ENCODE measurements at places on chromosomes 6 and 20. TPM values are rescaled to one million over a fixed set of nuclear protein-coding genes. Genes with fewer than 3 reads are reported as not detected.

Gene GABRR1
- not detected for total RNA-seq

Gene TTK
- not detected for total RNA-seq

Gene CNKSR3
- 14.6 TPM for total RNA-seq

- H3K27me3 ChIP-seq = no peaks in the 10 kb centered on the region
- DNase-seq = no peak
- H3K4me1 ChIP-seq = no peaks in the 10 kb centered on the region
- no peak overlapping the region for H3K4me3 ChIP-seq
- H3K36me3 ChIP-seq = no peaks in the 10 kb centered on the region
Measured at GRCh38 chr20:62886709-62887058, 25.1 kb upstream of the TCFL5 start.

DNA sequence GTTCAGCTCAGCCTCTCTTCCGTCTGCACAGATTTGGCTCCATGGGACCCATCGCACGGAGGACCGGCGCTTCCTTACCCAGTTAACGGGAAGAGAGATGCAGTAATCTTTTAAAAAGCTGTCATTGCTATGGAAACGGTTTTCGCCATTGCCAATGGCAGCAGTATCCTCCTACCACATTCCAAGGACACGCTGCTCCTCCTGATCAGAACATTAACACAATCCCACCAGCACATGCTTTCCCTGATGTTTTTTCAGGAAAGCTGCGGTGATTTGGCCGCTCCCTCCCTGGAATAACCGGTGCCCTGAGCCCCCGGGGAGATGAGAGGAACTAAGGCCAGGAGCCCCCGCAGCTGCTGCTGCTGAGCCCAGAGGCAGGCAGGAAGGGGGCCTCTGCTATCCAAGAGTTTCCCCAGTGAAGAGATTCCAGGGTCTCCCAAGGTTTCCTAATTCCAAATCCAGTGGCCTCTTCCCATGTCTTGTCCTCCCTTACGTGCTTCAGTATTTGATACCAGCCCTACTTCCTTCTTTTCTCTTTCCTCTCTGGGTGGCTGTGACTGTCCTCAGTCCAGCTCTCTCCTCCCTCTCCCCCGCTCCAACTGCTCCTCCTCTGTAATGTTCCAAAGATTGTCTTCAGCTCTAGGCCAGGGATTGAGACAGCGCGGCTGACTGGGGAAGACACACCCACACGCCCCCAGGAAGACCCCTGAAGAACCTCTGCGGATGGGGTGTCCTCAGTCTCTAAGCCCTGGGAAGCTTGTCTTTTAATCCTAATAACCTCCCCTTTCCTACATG is 2.6 kb downstream of the BNIP5 start:
- no peaks in the 10 kb centered on the region for H3K27me3 ChIP-seq
- peak overlapping the region; percentile 21 for H3K27ac ChIP-seq
- H3K4me1 ChIP-seq = peaks cover 7% of the 10 kb centered on the region
- H3K4me3 ChIP-seq = no peak overlapping the region
- no peaks in the 10 kb centered on the region for H3K36me3 ChIP-seq
- peak; percentile 48 for DNase-seq

- H3K4me1 ChIP-seq = no peaks in the 10 kb centered on the region
- H3K36me3 ChIP-seq = no peaks in the 10 kb centered on the region
- H3K4me3 ChIP-seq = no peak overlapping the region
- no peak overlapping the region for H3K27ac ChIP-seq
- no peak for DNase-seq
Measured at GRCh38 chr20:3121271-3121911, 36.9 kb upstream of the AVP start.

DNA sequence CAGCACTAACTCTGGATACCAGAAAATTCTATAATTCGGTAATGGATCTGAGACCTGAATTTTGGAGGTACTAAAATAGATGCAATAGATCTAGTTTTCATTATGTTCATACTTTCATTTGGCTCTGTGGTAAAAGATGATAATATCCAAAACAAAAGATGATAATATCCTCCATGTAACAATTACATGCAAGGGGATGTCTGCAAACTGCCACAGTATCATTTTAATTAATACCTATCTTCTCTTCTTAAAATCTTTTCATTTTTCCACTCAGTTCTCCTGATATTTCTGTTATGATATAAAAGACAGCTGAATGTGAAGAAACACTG is 15.6 kb downstream of the BTN2A1 start:
- peak overlapping the region; percentile 37 for H3K4me3 ChIP-seq
- H3K36me3 ChIP-seq = no peaks in the 10 kb centered on the region
- no peak for DNase-seq
- no peaks in the 10 kb centered on the region for H3K27me3 ChIP-seq
- peaks cover 2% of the 10 kb centered on the region for H3K4me1 ChIP-seq
- H3K27ac ChIP-seq = peak overlapping the region; percentile 79

DNA sequence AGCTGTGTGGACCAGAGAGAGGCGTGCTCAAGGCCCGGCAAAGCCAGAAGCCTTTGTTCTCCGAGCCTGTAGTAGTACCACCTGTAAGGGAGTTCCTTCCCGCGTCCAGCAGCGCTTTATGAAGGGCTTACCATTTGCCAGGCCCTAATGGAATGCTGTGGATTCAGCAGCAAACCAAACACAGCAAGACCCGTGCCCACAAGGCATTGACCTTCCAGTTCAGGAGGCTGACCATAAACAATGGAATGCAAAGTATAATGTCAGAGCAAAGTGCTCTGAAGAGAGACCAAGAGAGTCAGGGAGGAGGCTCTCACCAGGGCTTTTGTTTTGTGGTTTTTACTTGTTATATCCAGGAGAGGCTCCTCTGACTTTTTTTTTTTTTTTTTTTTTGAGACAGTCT is 209.8 kb downstream of the ZMYND8 start:
- no peak overlapping the region for H3K4me3 ChIP-seq
- H3K27me3 ChIP-seq = no peaks in the 10 kb centered on the region
- H3K36me3 ChIP-seq = no peaks in the 10 kb centered on the region
- no peak overlapping the region for H3K27ac ChIP-seq
- no peak for DNase-seq

DNA sequence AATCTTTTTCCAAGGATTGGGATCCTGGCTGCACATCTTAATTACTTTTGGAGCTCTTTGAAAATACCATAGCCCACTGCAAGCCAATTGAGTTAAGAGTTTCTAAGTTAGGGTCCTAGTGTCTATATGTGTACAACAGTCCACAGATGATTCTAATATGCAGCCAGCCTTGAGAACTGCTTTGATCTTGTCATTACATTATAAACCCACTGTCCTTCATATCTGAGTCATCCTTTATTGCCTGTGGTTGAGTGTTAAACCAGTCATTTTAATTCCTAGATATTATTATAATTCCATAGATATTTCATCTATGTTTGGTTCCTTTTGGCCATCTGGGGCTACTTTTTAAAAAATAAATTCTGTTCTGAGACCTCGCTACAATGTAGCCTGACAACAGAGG is 24.1 kb downstream of the MCM8 start:
- no peaks in the 10 kb centered on the region for H3K4me1 ChIP-seq
- no peak overlapping the region for H3K4me3 ChIP-seq
- DNase-seq = no peak
- H3K27ac ChIP-seq = no peak overlapping the region

- no peak overlapping the region for H3K27ac ChIP-seq
- no peaks in the 10 kb centered on the region for H3K27me3 ChIP-seq
- no peaks in the 10 kb centered on the region for H3K36me3 ChIP-seq
- no peak overlapping the region for H3K4me3 ChIP-seq
- H3K4me1 ChIP-seq = no peaks in the 10 kb centered on the region
Measured at GRCh38 chr6:163311830-163312229, 102.7 kb upstream of the QKI start.

GRCh38 chr6:124688369-124688768 is 273.9 kb upstream of the RNF217 start:
- no peak overlapping the region for H3K4me3 ChIP-seq
- H3K36me3 ChIP-seq = no peaks in the 10 kb centered on the region
- no peaks in the 10 kb centered on the region for H3K4me1 ChIP-seq
- no peaks in the 10 kb centered on the region for H3K27me3 ChIP-seq

DNA sequence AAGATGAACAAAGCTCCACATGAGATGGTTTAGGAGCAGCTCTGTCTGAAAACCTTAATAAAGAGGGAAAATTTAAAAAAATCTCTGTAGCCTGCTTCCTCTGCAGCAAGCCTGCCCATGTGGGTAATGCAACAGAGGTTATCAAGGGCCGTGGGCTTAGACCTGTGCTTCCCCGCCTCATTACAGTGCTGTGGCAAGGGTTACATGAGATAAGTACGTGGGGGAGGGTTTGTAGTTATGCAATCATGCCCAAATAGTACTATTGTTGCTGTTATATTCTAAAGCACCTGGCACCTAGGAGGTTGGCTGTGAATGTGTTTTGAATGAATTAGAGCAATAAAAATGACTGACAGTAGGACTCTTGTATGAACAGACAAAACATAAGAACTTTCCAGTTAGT is 68.3 kb downstream of the PKHD1 start:
- DNase-seq = no peak
- H3K27ac ChIP-seq = no peak overlapping the region
- no peak overlapping the region for H3K4me3 ChIP-seq
- H3K4me1 ChIP-seq = no peaks in the 10 kb centered on the region

DNA sequence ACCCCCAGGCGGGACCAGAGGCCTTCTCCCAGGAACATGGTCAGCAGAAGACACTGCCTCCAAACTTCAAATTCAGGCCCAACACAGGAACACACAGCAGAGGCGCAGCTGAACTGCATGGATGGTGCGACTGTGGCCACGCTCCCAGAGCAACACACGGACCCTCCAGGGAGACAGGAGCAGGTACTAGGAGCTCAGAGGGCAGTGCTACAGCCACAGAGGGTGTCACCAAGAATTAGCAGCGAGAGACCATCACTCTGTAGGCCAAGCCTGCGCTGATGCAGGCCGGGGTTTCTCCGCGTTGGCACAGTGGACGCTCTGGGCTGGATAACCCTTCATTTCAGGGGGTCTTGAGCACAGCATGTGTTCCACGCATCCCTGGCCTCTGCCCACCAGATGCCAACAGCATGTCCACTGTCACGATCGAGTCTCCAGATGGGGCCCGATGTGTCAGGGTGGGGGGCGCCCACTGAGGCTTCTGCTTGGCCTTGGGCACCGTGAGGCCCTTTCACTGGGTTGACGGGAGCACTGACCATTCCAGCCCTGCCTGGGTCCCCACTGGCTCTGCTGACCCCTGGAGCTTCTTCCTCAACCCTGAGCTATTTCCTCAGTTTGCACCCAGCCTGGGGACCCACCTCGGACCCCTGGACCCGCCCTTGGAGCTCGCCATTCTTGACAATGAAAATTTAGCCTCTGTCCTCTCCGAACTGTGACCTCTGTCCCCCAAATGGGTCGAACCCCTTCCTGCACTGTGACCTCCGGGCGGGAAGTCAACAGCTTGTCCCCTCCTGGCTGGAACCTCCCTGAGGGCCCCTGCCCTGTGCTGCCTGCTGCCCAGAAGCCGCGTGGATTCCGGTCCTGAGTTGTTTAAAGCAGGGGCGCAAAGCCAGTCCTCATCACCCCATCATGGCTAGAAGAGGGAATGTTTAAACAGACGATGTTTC is 239.4 kb downstream of the DLL1 start:
- DNase-seq = peak; percentile 30
- H3K27me3 ChIP-seq = no peaks in the 10 kb centered on the region
- H3K27ac ChIP-seq = no peak overlapping the region
- H3K4me1 ChIP-seq = no peaks in the 10 kb centered on the region

DNA sequence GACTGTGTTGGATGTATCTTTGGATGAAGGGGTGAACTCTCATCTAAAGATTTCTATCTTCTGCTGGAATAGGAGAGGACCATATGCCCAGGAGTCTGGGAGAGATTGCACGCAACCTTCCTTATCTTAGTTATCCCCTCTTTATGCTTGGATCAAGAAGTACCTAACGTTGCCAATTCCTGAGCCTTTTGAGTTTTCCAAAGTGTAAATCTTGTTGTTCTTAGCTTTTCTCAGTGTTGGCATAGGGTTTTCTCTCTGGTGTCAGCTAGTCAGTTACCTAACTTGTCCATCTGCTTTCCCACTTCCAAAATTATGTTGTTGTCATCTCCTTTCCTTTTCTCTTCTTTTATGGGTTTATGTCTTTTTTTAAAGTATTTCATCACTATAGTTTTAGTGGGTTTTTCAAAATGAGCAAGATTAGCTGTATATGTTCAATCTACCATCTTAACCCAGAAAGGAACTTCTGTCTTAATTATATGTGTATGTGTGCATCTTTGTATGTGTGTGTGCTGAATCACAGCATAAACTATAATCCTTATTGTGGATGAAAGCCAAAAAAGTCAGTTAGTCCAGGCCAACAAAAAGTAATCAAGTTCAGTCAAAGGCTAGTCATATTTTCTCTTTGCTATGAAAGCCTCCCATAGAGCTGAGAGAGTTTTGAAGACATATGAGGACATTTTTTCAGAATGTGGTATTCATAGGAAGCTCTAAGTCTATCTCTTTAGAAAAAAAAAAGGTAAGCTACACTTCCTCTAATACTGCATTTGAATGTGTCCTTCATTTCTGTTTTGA is 72.1 kb downstream of the KHDC1L start:
- no peaks in the 10 kb centered on the region for H3K27me3 ChIP-seq
- no peaks in the 10 kb centered on the region for H3K36me3 ChIP-seq
- H3K4me3 ChIP-seq = no peak overlapping the region
- H3K27ac ChIP-seq = no peak overlapping the region
- no peak for DNase-seq
- H3K4me1 ChIP-seq = no peaks in the 10 kb centered on the region

DNA sequence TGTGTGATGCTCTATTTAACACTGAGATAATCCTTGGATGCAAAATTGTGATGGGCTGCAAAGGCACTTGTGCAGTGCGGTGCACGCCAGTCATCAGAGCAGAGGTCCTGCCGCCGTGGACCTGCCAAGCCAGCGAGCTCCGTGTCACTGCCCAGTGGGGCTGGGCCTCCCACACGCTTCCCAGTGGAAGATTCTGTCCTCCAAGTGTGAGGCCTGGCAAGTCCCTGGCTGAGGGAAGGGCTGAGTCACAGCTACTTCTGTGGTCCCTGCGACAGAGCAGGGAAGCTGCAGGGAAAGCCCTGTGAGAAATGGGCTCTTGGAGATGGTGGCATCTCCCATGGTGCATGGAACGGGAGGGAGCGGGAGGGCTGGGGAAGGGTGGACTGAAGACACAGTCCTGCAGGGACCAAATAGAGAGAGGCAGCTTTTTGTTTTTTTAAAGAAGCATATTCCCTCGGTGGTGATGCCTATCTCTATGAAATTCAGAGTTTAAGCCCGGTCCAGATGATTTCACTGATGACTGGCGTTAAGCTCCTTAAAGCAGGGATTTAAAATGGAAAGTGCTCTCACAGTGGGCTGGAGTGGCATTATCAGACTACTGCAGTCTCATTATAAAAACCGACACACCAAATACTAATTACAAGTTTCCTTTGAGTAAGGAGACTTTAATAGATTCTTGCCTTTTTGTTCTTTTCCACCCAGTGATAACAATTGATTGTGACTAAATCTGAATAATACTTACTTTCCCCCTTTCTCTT is 413.7 kb downstream of the QKI start:
- no peaks in the 10 kb centered on the region for H3K27me3 ChIP-seq
- no peaks in the 10 kb centered on the region for H3K36me3 ChIP-seq
- no peak overlapping the region for H3K27ac ChIP-seq
- no peak overlapping the region for H3K4me3 ChIP-seq
- no peak for DNase-seq
- no peaks in the 10 kb centered on the region for H3K4me1 ChIP-seq

Data from ovary (tissue), 10 donors.